ENCODE measurements at places on chromosomes 2 and 18.

DNA sequence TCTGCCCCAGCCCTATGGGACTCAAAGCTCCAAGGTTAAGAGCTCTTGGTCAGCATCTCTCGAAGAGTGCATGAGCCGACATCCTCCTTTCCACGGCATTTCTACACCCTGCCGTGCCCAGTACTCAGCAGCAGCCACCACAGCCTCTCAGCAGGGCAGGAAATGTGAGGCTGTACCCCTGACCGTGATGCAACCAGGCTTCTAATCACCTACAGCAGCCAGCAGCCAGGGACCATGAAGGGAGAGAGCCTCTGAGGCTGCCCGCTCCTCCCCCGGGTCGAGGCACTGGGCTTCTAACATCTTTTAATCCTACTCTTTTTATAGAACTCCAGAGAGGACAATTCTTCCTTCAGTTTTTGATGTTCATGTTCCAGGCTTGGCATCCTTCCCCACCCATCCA lies 6.5 kb downstream of the CYS1 start:
- DNase-seq, result no peak

DNA sequence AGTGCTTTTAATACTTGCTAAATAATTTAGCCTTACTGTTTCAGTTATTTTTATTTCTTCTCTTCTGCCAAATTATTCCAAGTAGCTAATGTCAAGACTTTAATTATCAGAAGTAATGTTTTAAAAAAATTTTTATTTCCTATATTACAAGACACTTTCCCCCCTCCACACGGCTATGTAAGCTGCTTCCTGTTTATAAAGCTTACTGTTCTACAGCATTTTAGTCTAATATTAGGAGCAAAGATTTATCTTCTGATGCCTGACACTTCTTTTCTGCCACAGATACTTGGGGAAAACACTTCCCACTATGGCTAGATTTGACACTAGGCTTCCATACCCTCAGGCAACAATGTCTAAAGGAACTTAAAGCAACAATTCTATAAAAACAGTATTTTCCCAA lies 62.3 kb downstream of the ROCK1 start:
- DNase-seq, result no peak

DNA sequence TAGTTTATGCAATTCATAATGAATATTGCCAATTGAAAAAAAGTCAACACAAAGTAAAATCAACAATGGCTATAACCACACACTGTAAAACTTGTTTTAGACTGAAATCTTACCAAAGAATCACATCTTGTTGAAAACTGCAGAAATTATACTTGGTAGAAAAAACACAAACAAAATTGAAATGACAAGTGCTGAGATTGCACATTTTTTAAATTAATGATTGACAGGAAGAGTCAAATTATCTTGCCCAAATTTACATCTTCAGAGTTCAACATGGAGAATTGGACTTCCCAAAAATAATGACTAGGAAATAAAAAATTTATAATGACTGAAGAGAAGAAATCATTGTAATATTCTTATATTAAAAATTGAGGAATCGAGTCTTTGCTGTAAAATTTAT lies 84.6 kb upstream of the TTC39C start:
- DNase-seq, result no peak

- DNase-seq, result no peak
Measured at GRCh38 chr18:67455890-67456501, 60.5 kb downstream of the DSEL start.

DNA sequence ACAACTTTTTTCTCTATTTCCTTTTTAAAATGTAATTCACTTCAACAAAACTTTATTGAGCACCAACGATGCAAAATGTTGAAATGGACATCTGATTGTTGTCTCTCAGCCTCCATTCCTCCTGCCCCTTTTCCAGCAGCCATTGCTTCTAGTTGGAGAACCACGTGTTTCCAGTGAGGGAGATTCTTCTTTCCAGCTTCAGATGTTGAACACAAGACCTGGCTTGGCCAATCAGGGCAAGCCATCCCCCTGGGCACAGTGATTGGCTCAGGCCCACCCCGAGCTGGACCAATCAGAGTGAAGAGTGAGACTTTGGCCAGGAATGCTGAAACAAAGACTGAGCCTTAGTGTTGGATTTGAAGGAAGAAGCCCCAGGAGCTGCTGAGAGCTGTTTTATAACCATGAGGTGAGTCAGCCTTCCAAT lies 59.0 kb downstream of the E2F6 start:
- DNase-seq, result no peak

GRCh38 chr18:42480441-42480840 lies 525.4 kb downstream of the PIK3C3 start:
- no peak for DNase-seq

- no peak for DNase-seq
Measured at GRCh38 chr18:41864216-41864615, 90.8 kb upstream of the PIK3C3 start.

DNA sequence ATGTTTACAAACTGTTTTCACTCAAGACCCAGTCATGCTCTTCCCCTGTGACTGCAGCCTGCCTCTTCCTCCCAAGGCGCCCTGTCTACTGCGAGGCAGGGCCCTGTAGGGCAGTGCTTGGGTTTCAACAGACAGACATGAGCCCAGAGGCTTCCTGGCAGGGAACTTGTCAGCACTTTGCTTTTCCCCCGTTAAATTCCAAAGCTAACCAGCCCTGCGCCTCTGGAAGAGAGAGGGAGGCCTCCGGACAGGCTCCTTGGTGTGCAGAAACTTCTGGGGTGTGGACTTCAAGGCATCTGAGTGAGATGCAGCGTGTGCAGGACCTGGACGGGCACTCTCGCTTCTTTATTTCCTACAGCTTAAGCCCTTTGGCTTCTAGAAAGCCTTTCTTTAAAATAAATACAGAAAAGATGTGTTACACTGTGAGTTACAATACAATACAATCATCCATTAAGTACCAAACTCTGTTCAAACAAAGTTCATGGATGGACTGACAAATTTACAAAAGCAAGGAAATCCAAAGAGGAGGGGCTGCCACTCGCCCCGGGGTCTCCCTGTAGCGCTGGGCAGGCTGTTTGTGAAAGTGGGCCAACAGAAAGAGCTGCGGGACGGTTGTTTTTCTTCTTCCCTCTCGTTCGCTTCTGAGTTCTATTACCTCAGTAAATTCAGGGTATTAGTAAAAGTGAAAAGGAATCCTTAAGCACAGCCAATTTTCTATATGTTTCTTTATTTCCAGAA lies 8.8 kb upstream of the ZNF516 start:
- no peak for DNase-seq

- no peak for DNase-seq
Measured at GRCh38 chr2:1769703-1770422, 25.5 kb upstream of the PXDN start.

Measured in AG04449 (cell line).